ENCODE measurements at places on chromosomes 7 and 10.

DNA sequence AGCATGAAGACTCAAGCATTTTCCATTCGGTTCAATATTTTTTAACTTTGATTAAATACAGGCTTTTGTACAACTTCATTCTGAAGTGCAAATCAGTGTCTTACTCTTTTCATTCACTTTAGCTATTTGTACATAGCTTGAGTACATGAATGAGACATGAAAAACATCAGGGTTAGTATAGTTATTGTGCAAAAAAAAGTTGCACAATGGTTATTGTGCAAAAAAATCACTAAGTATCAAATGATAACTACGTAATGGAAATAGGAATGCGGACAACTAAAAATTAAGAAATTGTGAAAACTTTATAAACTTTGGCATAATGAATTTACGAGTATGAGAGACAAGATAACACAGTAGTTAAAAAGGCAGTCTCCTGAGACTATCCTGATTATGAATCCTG lies 442.9 kb downstream of the ARL4A start:
- no peak for DNase-seq

DNA sequence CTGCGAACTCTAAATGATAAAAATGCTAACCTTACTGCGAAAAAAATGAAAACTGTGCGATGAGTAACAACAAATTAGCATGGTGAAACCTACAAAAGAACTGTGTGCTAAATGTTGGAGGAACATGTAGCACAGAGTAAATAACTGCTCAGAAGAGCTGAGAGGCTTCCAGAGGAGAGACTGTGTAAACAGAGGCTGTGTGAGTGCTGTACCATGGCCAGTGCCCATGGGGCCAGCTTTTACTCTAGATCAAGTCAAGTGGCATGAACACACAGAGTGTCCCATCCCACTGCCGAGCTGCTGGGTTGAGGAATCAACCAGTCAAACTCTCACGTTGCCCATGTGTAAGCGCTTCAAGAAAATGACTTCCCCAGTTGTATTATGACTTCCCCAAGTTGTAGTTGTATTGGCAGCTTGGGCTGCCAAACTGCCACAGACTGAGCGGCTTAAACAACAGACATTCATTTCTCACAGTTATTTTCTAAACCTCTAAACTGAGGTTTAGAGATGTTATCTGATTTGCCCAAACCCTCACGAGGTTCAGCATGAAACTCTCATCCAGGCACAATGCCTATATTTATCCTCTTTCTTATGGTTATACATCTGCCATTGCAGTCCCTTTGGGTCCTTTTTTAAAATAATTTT lies 270.7 kb downstream of the ABCA13 start:
- no peak for DNase-seq

DNA sequence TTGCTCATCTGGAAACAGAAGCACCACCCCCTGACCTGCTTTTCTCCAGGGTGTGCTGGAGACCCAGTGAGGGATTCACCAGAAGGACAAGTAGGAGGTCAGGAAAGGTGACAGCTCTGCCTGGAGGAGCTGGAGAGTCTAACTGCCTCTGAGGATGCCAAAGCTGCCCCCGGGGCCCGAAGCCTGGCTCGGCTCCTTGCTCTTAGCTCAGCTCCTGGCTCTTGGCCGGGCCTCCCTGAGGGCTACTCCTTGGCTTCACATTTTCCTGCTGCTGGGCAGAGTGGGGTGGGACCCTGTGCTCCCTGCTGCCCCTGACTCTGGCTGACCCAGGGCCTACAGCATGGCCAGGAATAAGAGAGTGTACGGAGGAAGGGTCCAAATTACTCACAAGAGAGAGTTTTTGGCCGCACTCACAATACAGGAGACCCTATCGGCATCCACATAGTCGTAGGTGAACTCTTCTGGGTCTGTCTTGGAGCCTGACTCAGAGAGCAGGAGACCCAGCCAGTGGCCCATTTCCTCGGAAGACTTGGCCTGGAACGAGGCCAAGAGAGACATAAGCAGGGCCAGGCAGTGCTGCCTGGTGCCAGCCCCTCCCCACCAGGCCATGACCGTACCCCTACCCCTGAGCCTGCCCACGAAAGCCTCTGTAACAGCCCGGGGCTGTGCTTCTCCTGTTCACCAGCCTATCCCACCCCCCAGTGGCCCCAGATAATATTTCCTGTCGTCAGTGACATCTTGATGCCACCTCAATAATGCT lies 63.1 kb downstream of the VWA2 start:
- no peak for DNase-seq

DNA sequence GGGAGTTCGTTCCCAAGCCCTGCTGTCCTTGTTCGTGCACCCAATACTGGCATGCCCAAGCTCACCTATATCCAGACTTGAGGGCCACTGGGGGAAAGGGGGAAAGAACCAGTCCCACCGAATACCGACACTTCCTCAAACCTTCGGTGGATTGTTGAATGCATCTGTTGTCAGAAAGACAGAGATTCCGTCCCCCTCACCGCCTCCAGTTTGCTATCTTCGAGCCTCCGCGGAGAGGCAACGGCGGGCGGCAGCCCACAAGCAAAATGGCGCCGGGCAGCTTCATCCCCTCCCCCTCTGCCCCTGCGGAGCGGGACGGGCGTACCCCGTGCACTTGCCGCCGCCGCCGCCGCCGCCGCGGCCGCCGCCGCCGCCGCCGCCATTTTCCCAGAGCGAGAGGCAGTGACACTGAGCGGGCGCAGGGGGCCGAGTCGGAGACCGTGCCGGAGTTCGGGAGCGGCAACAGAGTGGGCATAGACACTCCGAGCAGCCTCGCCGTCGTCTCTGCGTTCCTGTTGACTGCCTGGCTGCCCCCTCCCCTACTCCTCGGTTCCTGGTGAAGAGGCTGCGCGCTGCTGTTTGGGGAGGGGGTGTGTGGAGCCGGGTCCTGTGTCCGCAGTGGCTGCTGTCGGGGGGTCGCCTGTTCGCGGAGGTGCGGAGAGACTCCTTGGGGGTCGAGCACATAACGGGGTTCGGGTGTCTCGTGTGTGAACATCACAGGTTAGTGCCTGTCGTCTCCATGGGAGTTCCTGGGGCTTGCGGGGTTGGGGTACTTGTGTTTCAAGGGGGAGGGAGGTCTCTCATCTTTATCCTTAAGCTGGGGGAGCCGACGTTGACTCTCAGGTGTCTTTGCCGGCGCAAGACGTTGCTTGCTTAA lies at the start of gene KMT2E:
Gene KMT2E, plus strand, starts transcription at position 390 of the 877 bp plus-strand sequence. CDS start 26,748 bp downstream, outside the sequence.
- peak; percentile 92 for DNase-seq

- DNase-seq: no peak
Observed at GRCh38 chr7:121197455-121197854, 131.3 kb upstream of the WNT16 start.

DNA sequence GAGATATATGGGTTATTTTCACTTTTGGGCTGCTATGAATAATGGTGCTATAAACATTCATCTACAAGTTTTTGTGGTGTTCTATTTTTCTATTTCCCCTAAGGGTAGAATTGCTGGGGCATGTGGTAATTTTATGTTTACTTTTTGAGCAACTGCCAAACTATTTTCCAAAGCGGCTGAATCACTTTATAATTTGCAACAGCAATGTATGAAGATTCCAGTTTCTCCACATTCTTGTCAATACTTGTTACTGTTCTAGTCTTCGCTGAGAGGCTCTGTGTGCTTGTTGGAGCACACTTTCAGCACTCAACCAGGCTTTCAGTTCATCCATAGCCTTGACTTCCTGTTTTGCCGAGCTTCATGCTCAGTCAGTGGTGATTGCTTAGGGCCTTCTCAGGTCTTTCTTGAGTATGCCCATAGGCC lies 39.0 kb downstream of the ADK start:
- DNase-seq: peak; percentile 24

- no peak for DNase-seq
Observed at GRCh38 chr10:58782876-58783851, 270.5 kb downstream of the BICC1 start.

DNA sequence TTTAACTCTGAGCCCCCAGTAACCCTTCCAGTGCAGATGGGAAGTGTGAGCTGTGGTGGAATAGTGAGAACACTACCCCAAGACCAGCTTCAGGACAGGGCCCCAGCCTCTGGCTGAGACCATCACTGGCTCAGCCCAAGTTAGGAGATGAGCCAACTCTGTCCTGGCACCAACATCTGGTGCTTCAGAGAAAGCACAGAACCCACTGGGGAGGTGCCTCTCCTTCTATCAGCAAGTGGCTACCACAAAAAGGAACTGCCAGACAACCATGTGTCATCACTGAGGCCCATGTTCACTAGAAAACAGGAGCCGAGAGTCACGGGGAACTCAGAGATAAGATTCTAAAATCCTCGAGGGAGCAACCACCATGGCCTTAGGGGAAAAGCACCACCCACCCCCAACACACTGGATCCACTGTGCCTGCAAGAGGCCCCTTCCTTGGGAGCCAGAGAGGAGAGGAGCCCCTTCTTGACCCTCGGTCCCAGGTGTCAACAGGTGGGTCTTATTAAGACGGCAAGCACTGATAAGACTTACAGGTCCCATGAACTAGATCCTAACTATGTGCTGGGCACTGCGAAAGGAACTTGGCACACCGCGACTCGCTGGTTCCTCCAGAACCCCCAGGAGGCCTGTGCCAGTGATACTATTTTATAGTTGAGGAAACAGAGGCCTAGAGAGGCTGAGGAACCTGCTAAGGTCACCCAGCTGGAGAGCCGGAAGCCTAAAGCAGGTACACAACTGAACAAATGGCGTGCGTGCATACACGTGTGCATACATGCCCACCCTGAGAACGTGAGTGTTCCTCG lies 102.7 kb downstream of the FAM53B start:
- DNase-seq: peak; percentile 64

DNA sequence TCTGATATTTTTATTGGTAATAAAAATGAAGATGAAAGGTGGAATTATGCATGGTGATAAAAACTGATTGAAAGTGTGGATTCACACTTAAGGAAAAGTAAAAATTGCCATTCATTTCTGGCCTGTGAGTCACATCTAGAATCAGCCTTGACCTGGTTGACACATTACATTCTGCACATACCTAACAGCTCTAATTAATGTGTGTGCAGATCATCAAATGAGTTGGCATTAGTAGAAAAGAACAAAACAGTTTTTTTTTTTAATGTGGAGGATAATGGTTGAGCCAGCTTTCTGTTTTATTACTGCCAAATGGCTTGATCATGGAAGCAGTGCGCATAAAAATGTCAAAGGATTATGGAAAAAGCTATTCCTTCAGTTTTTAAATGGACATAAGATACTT lies 142.6 kb upstream of the TMEM196 start:
- DNase-seq: no peak

- DNase-seq: no peak
Observed at GRCh38 chr7:112398534-112398933, 51.7 kb upstream of the IFRD1 start.

DNA sequence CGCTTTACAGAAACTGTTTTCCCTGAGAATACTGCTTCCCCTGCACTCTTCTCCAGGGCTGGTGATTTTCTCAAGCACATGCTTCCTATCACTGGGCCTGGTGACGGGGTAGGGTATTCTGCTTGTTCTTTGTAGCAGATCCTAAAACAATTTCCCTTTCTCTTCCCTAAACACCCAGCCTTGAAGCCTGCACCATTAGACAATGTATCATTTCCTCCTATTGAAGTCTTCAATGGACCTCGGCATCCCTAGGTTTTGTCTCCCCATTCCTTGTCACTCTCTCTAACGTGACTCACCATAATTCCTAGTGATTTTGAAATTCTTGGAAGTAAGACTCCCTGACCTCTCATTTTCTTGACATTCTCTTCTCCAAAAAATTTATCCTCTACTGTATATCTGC lies 109.5 kb upstream of the GHITM start:
- DNase-seq: no peak

DNA sequence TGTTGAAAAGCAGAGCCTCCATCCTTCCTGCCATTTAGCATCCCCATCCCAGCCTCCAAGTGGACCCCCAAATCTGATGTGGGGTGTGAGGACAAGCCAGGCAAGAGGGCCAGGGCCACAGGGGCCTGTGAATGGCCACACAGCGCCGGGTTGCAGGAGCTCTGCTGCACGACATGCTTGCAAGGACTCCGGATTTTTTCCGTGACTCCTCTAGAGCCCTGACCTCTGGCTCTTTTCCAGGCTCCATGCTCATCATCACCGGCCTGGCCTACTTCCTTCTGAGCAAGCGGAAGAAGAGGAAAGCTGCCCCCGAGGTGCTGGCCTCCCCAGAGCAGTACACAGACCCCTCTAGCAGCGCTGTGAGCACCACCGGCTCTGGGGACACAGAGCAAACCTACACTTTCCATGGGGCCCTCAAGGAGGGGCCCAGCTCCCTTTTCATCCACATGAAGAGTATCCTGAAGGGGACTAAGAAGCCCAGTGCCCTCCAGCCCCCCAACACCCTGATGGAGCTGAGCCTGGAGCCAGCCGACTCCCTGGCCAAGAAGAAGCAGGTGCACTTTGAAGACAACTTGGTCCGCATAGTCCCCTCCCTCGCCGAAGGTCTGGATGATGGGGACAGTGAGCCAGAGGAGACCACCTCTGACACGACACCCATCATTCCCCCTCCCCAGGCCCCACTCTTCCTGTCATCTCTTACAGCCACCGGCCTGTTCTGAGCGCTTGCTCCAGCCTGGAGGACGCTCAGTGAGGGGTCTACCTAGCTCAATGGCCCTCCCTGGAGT lies 23.5 kb downstream of the TMEM72 start:
- no peak for DNase-seq

DNA sequence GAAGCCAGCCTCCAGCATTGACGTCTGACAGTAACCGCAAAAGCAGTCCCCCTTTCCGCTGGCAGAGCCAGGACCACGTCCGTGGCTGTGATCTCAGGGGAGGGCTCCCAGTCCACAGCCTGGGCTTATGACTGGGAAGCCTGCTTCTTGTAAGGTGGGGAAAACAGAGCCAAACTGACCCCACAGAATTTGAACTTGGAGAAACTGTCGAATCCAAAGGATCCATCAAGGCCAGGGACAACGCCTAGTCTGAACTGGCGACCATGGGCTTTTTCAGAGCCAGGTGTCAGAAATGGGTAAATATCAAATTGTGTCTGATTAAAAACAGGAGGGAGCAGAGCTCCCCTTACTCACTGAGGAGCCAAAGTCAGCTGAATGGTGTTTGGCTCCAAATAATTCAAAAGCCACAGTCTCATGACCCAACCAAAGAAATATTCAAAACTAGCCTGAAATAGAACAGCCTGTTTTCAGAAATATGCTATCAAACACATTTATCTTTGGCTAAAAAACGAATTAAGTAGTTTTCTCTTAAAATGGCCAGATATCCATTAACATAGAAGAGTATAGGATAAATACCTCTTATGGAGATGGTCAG lies 751.4 kb upstream of the GALNT17 start:
- no peak for DNase-seq

- DNase-seq: no peak
Observed at GRCh38 chr10:5963071-5963470, 14.3 kb downstream of the IL15RA start.

DNA sequence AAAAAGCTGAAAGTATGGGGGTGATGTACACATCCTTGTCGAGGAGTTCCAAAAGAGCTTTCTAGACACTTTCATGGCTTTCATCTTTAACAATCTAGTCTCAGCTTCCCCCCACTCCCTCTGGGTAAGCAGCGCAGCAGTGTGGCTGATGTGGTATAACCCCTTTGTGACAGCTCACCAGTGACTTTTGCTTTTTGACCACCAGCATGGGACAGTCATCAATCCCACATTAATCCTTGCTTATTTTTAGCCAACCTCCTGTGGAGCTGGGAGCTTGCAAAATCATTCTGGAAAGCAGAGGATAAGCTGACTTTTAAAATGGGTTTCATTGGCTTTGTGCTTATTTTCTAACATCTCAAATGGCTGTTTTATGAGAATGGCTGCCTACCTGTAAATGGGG lies 272.7 kb downstream of the HDAC9 start:
- no peak for DNase-seq
